ENCODE measurements at places on chromosomes 6 and 20.

GRCh38 chr6:75204959-75205775 lies 686 bp downstream of the COL12A1 start:
- DNase-seq: no peak

GRCh38 chr6:160899671-160900430 lies 91.7 kb upstream of the MAP3K4 start:
- DNase-seq: no peak

DNA sequence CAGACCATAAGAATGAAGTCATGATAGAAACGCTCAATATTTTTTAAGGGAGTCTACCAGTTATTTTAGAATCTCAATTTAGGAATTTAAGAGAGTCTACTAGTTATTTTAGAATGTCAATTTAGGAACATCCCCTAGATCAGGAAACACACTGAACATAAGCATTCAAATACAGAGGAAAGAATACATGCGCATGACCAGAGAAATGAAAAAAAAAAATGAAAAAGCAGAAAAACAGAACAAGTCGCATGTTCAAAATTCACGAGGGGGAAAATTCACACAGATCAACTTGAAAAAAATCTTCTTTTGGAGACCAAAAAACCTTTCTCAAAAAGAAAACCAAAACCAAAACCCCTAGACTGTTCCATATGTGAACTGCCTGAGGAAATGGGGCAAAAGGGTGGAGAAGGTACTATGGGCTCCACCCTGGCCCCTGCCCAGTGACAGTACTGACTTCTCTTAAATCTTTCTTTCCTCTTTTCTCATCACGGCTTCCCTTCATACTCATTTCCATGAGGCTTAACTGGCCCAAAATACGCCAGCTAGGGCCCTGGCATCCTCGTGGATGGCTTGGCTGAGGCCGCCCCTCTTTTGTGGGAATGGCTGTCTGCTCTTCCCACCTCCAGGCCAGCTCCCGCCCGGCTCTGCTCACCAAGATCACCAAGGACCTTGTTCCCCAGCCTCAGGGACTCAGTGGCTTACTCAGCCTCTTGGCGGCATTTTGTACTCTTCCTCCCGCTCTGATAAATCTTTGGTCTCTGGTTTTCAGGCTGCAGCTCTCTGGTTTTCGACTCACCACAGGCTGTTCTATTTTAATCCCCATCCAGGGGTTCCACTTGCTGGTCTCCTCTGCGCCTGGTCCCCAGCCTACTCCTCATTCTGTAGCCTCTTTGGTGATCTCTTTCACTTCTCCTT lies 11.2 kb downstream of the ZBTB2 start:
- no peak for DNase-seq

- DNase-seq: no peak
Measured at GRCh38 chr20:29409833-29410805, 1847.3 kb upstream of the DEFB115 start.

DNA sequence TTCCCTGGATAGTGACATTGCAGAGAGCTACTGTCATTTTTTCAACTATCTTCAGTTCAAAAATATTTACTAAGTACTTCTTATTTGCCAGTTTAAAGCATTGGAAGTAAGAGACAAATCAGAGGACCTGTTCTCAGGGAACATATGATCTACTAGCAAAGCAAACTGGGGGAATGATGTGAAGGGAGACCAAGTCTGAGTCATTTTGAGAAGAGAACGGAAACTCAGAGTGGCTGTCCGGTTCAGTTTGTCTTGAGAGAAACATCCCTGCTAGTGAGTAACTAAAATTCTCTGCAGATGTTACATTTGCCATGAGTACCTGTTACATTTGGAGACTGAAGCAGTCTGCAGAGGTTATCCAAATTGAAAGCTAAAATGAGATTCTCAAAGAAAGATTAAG lies 118.3 kb downstream of the KCNQ5 start:
- DNase-seq: no peak

DNA sequence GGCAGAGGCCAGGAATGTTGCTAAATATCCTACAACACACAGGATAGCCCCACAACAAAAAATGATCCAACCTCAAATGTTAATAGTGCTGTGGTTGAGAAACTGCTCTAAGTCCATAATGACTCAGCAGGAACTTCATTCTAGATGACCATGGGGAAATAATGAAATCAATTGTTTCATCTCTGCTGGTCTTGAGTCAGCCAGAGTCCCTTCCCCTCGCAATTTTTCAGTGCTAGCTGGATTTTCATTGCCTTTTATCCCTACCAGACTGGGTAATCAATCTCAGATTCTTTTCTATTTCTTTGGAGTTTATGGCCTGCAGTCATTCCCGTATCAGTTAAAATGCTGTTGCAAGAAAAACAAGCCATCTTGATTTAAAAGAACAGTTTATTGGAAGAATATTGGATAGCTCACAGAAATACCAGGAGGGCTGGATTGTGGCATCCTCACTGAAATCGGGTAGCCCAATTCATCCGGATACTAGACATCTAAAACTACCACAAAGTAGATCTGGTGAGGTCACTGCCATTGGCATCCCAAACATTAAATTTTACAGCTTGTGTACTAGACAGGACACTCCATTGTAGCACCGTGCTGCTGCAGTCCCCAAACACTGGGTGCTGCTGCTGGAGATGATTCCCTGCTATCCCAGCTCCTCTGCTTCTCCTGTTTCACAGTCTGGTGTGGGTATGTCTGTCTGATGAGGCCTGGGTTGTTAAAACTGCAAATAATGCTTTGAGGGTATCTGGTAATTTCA lies 30.3 kb upstream of the POPDC3 start:
- DNase-seq: no peak

DNA sequence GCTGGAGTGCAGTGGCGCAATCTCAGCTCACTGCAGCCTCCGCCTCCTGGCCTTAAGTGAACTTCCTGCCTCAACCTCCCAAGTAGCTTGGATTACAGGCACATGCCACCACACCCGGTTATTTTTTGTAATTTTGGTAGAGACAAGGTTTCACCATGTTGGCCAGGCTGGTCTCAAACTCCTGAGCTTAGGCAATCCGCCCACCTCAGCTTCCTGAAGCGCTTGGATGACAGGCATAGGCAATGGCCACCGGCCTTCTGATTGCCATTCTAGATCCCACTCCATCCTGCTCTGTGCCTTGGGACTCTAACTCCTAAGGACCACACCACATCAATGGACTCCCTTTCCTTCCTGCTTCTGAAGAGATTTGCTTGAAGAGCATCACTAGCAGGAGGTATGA lies 60.6 kb downstream of the SEL1L2 start:
- no peak for DNase-seq

DNA sequence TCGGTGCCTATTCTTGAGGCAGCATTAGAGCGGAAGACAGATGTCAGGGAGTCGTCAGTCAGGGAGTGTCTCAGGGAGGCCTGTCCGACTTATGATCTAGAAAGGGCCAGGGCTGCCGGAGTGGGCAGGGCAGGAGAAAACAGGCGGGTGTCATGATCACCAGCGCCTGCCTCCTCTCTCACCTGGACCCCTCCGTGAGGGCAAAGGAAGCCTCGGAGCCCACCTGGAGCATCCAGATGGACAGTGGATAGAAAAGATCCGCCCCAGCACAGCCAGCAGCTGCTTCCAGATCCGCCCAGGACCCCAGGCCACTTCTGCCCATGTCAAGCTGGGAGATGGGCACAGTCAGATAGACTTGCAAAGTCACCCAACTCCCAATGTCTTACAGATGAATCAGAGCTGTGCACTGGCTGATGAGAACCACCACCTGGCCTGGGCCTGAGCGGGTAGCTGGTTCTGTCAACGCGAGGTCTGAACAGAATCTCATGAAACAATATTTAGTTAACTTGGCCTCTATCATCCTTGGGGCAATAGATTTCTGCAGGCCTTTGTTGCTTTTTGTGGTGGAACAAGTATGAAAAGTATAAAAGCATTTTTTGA lies 22.2 kb downstream of the PSMG4 start:
- no peak for DNase-seq

DNA sequence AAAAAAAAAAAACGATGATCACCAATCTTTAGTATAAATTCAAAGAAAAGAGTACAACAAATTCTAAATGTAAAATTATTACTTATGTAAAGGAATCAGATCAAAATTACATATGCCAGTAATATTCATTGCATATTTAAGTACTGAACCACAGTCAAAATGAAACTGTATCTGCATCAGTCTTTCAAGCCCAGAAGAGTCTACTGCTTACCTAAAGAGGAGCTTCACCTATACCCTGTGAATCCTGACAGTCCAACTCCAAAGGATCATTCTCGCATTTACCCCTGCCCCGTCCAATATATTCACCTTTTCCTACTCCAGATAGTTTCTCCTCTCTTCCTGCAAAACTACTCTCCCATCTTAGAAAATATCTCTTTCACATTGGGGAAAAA lies 9.2 kb downstream of the ATG5 start:
- no peak for DNase-seq

- no peak for DNase-seq
Measured at GRCh38 chr20:57890202-57890800, 180.5 kb upstream of the PMEPA1 start.

DNA sequence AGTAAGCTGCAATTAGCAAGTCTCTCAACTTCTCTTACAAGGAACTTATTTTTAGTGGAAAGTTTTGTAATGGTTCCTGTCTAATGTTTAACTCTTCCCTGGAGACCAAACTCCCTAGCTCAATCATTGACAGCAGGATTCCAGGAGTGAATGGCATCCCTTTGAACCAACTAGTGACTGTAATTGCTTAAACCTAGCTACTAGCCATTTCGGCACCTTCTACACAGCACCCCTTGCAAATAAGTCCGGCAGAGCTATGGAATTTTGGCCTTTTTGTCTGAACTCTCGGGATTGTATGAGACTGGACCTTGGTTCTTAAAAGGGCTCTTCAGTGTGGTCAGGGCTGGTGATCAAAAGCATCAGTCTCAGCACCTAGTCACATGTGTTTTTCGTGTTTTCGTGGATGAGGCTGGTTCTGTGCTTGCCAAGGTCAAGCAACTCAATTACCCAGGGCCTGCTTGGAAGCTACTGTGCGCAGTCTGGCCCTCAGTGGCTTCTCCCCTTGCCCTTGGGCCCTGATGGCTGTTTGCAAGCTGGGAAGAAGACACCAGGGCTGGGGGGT lies 135.3 kb upstream of the NEDD9 start:
- DNase-seq: no peak

- peak; percentile 42 for DNase-seq
Measured at GRCh38 chr6:43687437-43688347, at the start of gene MRPS18A. MRPS18A (minus strand) TSS chr6:43687791; CDS start chr6:43687779, 12 bp downstream.

DNA sequence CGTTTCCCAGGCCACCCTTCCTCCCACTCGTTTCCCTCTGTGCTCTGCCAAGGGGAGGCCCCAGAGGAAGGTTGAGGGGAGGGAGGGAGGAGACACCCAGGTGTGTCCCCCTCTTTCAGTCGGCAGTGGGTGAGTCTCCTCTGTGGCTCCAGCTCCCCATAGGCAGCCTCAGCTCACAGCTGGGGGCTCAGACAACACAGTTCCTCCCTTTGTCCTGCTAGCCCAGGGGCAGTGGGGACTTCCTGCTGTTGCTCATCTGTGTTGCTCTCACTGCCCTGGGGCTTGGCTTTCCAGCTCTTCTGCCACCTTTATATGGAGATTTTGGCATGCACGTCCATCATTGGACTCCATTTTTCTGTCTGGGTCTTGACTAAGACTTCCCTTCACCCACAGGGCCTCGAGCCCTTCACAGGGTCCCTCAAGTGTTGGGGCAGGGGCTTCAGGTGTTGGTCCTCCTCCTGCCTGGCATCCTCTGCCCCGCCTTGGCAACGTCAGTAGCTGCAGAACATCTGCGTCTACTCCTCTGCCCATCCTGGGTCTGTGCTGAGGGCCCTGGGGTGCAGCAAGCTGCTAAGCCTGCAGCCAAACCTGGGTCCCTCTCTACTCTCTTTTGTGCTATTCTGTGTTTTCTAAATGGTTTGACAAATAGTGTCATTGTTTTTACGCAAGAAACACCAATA lies 190.6 kb upstream of the PMEPA1 start:
- DNase-seq: no peak

DNA sequence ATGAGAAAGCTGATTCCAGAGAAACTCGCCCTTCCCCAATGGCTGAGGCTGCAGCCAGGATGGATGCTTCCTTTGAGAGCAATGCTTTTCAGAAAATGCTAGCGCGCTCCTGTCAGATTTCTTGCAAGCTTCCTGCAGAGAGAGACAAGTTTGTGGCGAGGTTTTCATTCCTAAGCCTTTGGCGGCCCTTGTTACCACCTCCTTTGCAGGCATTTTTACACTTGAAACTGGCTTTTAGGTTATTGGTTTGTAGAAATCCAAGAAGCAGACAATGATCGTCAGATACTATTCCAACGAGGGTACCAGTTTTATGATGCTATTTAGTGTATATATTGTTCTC lies 1.1 kb downstream of the FNDC1 start:
- no peak for DNase-seq

GRCh38 chr20:10978713-10979112 lies 304.9 kb upstream of the JAG1 start:
- DNase-seq: no peak

- no peak for DNase-seq
Measured at GRCh38 chr20:53582574-53583351, 10.9 kb downstream of the ZNF217 start.
